ENCODE measurements at places on chromosomes 5 and 9.

DNA sequence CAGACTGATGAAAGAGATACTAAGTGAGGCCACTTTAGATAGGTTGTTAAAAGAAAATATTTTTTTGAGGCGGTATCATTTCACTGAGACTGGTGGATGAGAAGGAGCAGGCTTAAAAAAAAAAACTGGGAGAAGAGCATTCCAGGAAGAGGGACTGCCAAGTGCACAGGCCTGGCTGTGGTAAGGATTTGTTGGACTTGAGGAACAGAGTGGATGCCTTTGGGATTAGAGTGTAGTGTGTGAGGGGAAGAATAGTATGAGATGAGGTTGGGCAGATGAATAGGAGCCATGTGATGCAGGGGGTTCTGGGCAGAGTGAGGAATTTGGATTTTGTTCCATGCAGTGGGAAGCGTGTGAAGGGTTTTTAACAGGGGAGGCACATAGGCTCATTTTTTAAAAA lies 57.9 kb downstream of the PBX3 start:
- DNase-seq, result no peak

GRCh38 chr9:18485714-18486113 lies 11.8 kb downstream of the ADAMTSL1 start:
- DNase-seq, result no peak

DNA sequence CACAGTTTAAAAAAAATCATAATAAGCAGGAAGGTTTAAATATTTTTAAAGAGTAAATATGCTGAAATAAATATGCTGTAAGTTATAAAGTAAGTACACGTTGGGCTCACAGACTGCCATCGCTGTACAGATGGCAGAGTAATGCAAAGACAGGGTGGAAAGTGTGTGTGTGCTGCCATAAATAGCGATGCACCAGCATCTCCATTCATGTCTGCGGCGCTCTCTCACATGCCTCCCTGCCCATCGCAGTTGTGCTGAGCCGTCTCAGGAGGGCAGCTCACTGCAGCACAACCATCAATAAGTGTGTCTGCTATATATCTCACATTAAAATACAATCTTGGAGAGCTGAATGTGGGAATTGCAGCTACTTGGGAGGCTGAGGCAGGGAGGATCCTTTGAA lies 14.3 kb downstream of the MOCS2 start:
- DNase-seq, result no peak

DNA sequence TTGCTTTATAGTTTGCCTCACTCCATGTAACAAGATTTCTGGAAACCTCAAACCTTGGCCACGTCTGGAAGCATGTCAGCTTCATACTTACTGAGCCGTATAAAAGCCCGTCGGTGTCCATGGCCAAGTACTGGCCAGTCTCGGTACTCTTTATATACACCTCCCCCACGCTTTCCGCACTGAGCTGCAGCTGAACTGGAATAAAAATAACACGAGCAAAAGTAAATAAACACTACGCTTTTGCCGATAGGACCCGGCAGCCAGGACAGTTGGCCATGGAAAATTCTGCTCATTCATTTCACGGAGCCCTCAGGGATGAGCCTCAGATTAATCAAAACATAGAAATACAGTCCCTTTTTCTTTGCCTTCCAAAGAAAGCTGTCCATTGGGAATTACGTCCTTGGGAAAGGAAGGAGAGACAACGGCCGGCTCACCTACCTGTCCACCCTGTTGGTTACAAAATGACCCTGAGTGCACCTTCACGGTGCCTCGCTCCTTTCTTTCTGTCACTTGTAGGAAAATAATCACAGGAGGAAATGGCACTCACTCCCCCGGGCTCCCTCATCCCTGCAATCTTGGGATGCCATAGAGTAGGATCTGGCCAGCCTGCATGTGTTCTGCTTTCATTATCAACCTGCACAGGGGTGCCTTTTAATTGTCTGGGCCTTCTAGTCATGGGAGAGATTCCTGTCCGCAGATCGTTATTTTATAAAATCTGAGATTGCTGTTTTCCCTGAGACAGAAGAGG lies 85.1 kb downstream of the FGF1 start:
- no peak for DNase-seq

- DNase-seq, result no peak
These were observed 120.0 kb upstream of the RAI14 start for GRCh38 chr5:34535944-34536623.

- DNase-seq, result no peak
These were observed 267.5 kb upstream of the GRIA1 start for GRCh38 chr5:153222936-153223335.

- no peak for DNase-seq
These were observed 119.7 kb downstream of the IRX2 start for GRCh38 chr5:2631758-2632157.

- DNase-seq, result no peak
These were observed 15.0 kb upstream of the VAV2 start for GRCh38 chr9:134007150-134007549.

DNA sequence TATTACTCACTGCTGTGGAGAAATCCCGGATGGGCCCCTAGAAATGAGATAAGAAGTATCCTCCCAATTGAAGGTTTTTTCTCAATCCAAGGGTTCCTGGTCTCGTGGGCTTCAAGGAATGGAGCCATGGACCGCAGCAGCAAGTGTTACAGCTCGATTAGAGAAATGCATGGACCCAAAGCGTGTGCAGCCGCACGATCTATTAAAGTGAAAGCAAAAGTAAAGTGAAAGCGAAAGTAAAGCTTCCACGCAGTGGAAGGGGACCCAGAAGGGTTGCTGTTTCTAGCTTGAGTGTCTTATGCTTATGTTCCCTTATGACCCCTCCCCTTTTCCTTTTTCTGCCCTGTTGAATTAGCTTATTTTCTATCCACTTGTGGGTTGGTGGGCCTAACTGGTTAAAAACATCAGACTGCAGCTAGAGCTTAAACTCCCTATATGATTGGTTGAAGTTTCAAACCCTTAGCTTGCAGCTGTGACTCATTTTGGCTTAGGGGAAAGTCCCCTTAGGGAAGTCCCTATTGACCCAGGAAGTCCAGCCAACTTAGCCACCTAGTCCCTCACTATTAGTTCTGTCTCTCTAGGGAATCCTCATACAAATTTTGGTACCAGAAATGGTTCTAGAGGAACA lies 1111.8 kb downstream of the TAF11L14 start:
- peak; percentile 85 for DNase-seq

DNA sequence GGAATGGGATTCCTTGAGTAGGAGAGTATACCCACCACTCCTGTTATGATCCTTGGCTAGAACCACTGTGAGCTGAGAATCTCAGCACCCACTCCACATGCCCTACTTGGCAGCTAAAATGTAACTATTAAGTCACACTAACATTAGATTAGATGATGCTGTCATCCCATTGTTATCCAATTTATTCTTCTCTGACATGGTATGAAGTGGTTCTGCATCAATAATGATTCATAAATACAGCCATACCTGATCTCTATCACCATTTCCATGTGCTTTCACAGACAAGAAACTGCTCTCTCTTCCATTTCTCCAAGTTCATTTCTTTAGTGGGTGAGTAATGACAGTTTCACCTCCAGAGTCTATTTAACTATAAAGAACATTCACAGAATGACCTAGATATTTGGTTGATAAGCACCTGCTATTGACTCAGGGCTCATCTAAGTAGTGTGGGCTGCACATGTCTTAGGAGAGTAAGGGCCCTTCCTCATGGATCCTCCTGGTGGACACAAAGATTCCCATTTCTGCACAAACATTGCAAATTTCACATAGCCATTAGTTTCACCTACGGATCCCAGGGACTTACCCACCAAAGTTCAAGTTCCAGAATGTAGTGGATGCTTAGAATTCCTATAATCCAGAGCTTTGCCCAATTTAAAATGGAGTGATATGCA lies 187.9 kb downstream of the EBF1 start:
- no peak for DNase-seq

DNA sequence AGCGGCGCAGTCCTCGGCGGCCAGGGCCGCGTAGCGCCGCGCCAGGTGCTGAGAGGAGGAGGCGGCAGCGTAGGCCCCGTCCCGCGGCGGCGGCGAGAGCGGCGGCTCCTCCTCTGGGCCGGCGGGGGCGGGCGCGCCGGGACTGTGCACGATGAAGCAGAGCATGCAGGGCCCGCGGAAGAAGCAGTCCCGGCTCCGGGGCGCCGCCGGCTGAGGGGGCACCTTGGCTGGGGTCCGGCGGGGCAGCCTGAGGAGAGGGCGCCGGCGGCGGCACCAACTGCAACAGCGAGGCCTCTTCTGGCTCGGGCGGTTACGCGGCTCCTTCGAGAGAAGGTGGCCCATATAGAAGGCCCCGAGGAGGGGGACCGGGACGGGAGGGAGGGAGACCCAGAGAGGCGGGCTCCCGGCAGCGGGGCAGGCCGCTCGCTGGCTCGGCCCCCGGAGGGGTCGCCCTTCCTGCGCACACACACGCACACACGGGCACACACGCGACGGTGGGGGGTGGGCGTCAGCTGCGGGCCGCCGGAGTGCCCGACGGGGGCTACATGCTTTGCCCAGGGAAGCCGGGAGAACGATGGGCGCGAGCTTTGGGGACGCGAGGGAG lies 446 bp downstream of the FBXL17 start:
- DNase-seq, result peak; percentile 76

DNA sequence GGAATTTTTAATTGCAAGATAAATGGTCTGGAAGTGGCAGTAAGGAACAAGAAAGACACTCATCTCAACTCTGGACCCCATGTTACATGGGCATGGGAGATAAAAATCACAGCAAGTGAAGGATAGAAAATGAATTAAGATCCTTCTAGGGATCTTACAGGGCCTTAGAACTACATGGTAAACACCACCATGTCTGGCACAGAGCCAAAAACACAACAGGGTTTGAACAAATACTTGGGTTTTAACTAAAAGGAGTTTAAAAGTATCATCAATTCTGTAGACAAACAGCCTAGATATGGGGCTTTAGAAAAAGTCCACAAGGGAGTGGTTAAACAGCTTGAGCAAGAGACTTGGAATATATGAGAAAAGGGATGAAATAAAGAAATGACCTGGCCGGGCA lies 366.4 kb downstream of the ARL15 start:
- DNase-seq, result no peak

- DNase-seq, result peak; percentile 2
These were observed 374.2 kb downstream of the MAN2A1 start for GRCh38 chr5:110063640-110064602.

- DNase-seq, result no peak
These were observed 9.1 kb downstream of the LURAP1L start for GRCh38 chr9:12783767-12784460.

GRCh38 chr5:88825584-88826315 lies 57.2 kb downstream of the MEF2C start:
- no peak for DNase-seq

DNA sequence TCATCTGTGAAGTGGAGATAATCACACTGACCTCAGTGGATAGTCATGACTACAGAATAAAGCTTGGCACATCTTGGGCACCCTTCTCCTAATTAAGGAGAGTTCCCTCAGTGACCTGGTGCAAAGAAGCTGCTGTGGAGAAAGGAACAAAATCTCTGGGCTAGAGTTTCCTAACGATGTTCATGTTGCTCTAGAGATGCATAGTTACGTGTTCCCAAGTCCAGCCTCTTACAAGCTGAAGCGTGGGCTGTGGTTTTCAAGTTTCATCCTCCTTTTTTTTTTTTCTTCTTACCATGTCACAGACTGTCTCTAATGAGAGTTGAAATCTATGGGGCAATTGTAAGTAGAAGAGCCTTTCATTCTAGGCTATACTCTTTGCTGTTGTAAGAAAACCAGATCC lies 113.8 kb downstream of the DOCK8 start:
- no peak for DNase-seq

DNA sequence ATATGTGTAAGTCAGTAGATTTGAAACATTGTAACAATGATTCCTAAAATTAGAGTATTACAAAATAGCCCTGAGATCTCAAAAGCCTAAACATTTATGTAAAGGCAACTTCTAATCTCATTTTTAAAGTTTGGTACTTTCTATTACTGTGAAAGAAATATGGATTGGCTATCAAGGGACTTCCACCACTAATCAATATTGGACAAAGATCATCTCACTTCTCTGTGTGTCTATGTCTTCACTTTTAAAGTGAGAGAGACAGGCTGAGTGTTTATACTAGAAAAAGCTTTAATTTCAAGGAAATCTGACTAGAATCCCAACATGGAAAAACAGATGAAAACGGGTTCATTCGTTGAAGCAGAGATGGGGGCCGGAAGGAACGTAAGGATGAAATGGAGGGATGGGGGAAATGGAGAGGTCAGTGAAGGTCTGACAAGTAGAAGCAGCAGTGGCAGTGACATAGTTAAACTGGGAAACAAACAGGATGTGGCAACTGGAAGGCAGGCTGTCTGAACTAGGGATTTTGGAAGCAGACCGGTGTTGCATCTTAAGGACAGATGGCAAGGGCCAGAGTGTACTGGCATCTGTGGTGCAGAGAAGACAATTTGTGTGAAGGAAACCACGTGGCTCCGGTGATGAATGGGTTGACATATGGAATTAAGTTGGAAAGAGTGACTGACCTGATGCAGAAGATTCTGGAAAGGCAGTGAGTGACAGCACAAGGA lies 60.8 kb downstream of the PDE4D start:
- DNase-seq, result no peak

GRCh38 chr5:120139039-120139438 lies 325.1 kb upstream of the PRR16 start:
- DNase-seq, result peak; percentile 2

- DNase-seq, result peak; percentile 71
These were observed 96.6 kb downstream of the PCSK1 start for GRCh38 chr5:96336351-96336985.

DNA sequence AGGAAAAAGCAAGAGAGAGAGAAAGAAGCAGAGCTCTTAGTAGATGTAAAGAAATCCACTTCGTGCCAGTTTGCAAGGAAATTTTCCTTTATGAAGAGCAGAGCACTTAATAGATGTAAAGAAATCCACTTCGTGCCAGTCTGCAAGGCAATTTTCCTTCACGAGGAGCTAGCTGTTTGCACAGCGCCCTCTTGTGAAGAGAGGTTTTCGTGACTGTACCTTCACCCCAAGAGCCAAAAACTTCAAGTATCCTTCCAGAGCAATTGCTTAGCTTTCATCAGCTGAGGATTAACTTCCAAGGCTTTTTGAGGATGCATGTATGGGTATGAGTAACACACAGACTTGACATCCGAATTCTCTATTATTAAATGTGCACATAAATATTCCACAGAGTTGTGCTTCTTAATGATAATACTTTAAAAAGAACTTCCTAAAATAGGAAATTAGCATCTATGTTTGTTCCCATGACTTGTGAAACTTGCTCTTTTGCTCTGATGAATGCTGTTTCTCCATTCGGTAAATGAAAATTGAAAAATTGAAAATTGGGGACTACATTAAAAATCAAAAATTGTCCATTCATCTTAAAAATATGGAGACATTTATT lies 525.6 kb downstream of the PDE4D start:
- DNase-seq, result peak; percentile 32
